ENCODE measurements at places on chromosomes 6 and 20. TPM values are rescaled to one million over a fixed set of nuclear protein-coding genes. Genes with fewer than 3 reads are reported as not detected.

DNA sequence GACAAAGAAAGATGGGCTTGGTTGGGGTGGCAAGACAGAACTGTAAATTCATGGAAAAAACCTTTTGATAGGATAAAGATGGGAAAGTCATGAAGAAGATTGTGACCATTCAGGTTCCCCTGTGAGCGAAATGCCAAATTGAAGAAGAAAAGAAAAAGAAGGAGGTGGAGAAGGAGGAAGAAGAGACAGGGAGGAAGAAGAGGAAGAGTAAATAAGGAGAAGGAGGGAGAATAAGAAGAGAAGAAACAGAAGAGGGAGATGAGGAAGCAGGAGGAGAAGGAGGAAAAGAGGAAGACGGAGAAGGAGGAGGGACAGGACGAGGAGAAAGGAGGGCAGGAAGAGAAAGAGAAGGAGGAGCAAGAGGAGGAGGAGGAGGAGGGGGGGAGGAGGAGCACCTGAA lies 199.8 kb downstream of the SLC24A3 start:
- no peak for DNase-seq

- no peak for DNase-seq
These were observed 141.3 kb downstream of the FUT9 start for GRCh38 chr6:96157018-96157565.

- no peak for DNase-seq
These were observed 23.8 kb downstream of the VEGFA start for GRCh38 chr6:43793875-43794242.

The PRSS16 gene
- 2.0 TPM for total RNA-seq

DNA sequence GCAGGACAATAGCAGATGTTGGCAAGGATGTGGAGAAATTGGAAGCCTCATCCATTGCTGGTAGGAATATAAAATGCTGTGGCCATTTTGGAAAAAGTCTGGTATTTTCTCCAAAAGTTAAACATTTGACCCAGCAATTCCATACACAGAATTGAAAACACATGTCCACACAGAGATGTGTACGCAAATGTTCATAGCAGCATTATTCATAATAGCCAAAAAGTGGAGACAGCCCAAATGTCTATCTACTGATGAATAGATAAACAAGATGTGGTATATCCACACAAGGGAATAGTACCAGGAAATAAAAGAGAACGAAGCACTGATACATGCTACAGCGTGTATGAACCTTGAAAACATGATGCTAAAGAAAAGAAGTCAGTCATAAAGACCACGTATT lies 40.5 kb downstream of the CFAP61 start:
- no peak for DNase-seq

DNA sequence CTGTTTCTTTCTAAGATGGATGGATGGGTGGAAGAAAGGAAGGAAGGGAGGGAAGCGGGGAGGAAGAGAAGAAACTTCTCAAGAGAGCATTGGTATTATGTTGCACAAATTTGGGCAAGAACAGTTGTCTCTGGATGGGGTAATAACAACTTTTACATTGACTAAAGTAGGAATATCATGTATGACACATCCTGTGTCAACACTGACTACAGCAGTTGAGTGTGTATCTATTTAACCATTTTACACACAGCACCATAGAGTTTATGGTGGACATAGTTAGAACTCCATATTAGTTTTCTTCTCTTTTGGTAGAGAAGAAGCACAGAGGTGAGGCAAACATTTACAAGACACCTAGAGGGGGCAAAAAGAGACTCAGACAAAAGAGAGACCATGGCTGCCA lies 44.2 kb upstream of the RNF146 start:
- DNase-seq = no peak

DNA sequence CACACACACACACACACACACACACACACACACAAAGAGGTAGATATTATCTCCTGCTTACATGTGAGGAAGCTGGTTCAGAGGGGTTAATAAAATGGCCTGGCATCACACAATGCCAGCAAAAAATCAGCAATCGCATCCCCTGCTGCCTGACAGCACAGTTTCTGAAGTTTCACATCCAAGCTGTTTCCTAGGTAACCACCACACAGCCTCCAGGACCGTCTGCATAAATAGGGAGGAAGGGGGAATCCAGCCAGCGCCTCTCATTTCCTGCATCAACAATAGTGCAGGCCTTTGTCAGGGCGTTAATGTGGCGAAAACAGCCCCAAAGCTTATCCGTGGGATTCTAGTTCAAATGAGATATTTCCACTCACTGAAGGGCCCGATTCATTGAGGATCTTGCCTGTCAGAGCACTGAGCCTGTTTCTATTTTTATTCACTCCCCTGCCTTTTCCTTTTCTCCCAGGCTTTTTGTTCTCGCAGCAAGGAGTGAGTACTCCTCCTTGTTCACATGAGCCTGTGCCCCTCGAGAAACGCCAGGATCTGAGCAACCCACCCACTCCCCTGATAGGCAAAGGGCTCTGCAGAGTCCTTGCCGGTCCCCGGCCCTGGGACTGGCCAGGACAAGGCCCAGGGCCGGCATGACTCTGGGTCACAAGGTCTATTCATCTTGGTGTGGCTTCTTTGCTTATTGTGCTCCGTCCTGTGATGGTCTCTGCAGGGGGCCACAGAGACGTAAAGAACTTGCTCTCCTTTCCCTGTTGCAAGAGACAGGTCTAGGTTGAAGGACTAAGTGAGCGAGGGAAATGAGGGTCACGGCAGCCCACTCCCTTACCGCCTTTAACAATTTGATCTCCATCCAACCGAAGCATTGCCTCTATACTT lies 32.7 kb downstream of the TUBB2B start:
- peak; percentile 70 for DNase-seq

DNA sequence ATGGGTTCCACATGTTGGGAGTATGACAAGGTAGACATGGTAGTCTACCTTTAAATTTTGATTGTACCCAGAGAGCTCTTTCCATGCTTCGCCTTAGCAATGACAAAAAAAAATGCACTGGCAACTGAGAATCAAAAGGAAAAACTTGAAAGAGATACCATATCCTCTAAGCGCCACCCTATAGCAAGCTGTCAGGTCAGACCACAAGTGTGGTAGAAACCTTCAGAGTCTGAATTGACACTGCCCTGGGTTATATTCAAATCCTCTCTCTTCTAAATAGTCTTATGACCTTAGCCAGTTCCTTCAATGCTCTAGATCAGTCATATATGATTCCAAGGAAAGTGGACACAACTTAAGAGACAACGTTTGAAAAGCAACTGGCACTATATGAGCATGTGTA lies 45.6 kb upstream of the SMLR1 start:
- no peak for DNase-seq

The TLDC2 gene
- not detected for total RNA-seq

The CASS4 gene
- total RNA-seq = 2.3 TPM

GRCh38 chr6:18330548-18331081 lies 56.5 kb upstream of the RNF144B start:
- no peak for DNase-seq

GRCh38 chr6:133431031-133431430 lies 189.9 kb downstream of the EYA4 start:
- DNase-seq = no peak
